ENCODE measurements at places on chromosomes 7 and 10.

DNA sequence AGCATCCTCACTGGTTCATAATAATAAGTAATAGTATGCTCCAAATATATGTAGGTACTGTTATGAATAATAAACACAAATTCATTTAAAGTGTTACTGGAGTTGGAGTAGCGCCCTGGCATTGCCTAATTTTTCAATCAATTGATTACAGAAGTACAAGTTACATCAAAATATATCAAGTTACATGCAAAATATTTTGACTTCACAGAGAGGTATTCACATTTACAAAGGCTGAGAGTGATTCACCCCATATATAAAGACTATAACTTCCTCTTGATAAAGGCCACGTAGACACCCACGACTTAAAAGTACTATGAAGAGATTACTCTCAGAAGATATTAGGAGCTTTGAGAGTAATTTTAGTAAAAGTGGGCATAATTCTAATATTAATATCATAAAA, 13.6 kb upstream of the COL17A1 start:
- no peak for DNase-seq

DNA sequence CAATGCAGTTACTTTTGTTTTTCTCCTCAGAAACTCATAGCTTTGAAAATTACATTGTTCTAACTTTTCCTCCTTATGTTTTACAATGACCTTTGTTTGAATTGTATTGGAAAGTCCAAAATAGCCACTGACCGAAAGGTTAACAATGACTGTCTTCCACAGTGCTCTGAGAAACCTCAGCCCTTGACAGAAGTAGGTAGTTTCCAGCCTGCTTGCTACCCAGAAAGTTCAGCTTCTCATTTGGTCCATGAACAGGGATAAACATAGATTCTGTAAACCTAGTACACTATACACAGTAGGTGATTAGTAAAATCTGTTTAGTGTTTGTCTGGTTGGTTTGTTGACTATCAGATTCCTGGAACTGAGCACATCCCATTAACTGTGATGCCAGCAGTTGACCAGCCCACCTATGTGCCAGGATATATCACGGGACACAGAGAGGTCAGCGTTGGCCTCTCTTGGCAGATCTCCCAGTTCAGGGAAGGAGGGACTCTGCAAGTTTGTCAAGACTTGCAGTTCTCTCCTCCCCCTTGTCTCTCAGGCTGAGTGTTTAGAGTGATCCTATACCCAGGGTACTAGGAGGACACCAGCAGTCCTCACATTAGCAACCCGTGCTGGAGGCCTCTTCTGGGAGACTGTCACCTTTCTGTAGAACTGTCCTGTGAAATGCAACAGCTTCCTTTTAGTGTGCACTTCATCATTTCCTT, 297.6 kb downstream of the ARHGAP12 start:
- no peak for DNase-seq

- peak; percentile 27 for DNase-seq
Observed at GRCh38 chr7:37007268-37007667, 283.0 kb upstream of the AOAH start.

DNA sequence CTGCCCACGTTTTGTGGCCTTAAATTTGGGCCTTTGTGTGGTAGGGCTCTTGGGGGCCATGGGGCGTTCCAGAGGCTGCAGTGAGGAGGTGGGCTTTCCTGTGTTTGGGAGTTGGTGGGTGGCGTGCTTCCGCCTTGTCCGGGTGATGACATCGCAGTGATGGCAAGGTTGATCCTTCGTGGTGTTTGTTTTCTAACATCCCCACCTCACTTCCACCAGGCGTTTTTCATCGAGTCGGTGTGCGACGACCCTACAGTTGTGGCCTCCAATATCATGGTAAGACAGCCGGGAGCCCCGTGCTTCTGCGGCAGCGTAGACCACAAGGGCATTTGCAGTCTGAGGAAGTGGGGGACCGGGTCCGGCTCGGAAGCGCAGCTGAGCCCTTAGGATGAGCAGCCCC, 14.2 kb downstream of the PFKFB3 start:
- no peak for DNase-seq

GRCh38 chr7:55733241-55734140, 129.1 kb downstream of the SEPTIN14 start:
- DNase-seq: no peak

DNA sequence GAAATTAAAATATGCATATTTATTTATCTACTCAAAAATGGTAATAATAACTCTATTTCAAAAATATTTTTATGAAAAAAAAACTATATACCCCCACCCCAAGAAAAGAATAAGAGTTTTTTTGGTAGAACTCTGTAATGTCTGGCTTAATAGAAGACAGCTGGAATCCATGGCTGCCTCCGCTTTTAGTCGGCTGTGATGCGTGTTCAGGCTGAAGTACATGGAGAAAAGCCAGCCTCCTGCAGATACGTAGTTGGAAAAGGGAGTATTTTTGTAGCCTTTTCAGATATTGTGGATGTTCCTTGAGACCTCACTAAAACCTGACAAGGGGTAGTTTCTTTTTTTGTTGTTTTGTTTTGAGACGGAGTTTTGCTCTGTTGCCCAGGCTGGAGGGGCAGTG, 10.0 kb downstream of the FOXK1 start:
- no peak for DNase-seq

DNA sequence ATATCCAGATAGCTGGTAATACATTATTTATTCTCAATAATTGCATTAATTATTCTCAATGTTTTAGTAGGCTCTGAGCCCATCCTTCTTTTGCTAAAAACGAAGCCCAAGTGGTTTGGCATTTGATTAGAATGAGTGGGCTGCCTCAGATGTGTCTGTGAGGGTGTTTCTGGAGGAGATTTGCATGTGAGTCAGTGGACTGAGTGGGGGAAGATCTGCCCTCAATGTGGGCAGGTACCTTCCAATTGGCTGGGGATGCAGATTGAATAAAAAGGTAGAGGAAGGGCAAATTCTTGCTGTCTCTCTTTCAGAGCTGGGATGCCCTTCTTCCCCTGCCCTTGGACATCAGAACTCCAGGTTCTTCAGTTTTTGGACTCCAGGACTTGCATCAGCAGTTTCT, 290.6 kb upstream of the SMIM30 start:
- no peak for DNase-seq

DNA sequence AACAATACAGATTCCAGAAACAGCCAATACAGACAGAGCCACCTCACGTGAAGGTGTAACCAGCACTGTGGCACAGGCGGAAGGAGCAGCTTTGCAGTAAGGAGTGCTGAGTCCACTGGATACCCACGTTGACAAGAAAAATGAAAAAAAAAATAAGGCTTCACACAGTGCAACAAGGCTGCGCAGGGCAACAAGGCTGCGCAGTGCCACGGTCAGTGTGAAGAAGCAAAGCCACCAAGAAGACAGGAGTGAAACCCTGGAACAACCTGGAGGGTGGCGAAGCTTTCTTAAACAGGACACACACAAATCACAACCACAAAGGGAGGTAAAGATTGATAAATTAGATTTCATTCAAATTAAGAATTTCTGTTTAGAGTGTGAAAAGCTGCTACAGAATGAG, 204.0 kb downstream of the MAD1L1 start:
- DNase-seq: no peak

DNA sequence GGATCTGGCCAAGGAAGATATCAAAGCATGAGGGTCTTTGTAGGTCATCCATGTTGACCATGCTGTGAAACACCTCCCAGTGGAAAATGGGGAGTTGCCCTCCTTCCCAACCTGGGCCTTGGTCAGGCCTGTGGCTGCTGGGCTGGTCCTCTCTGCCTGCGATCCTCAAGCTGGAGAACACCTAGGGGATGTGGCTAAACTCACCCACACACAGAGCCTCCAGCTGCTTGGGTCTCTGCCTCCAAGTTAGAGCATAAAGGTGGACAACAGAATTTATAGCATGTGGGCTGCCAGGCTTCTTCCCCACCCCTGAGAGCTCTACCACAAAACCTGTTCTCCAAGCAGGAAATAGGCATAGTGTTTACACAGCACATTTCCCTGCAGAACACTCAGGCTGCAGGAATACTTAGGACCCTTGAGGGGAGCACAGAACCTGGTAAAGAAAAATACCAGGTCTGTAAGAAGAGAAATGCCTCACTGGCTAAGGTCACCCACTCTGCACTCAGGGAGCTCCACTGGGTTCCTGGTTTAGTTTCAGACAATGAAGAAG, at the start of gene SFTPA2:
TSS of gene SFTPA2 (minus strand) at position 248 of the 550 bp plus-strand sequence. CDS start 924 bp downstream, outside the sequence.
- no peak for DNase-seq

- DNase-seq: no peak
Observed at GRCh38 chr10:114478281-114478680, 74.0 kb upstream of the AFAP1L2 start.

GRCh38 chr10:60444494-60445064, 54.9 kb upstream of the ANK3 start:
- DNase-seq: peak; percentile 11

- DNase-seq: no peak
Observed at GRCh38 chr10:122855745-122856144, 10.1 kb upstream of the CUZD1 start.

DNA sequence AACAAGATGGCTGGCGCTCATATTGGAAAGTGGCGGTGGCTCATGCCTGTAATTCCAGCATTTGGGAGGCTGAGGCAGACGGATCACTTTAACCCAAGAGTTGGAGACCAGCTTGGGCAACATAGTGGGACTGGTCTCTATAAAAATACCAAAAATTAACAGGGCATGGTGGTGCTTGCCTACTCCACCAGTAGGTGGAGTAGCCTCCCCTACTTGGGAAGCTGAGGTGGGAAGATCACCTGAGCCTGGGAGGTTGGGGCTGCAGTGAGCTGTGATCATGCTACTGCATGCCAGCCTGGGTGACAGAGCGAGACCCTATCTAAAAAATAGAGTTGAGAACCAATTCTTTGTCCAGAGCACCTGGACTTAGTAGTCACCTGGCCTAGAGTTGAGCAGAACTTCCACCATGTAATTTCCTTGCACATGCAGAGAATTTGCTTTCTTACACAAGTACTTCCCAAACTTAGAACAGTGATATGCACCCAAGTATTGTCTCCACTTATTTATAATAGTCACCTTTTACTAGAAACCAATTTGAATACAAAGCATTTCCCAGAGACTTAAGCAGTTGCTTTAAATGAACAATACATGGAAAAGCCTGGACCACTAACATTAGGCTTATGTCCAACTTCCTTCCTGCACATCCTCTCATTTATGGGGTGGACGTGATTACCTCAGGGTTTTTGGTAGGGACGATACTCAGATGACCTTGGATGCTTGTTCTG, 15.9 kb downstream of the LAMB4 start:
- DNase-seq: peak; percentile 23

DNA sequence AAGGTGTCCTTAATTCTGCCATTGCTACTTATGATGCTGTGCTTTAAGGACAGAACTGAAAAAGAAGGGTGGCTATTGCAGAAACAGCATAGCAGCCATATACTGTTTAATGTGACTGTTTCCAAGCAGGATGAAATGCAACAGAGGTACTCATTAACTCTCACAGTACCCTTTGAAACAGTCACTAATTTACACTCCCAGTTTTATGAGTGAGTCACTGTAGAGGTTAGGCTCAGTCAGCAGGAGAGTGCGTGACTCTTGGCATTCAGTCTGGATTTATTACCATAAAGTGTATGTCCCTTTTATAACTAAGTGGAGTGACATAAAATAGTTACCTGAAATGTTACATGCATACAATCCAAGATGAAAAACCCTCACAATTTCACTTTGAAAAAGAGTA, 27.7 kb downstream of the ALDH18A1 start:
- DNase-seq: peak; percentile 70

GRCh38 chr10:122494173-122494820, 32.9 kb downstream of the HTRA1 start:
- no peak for DNase-seq

DNA sequence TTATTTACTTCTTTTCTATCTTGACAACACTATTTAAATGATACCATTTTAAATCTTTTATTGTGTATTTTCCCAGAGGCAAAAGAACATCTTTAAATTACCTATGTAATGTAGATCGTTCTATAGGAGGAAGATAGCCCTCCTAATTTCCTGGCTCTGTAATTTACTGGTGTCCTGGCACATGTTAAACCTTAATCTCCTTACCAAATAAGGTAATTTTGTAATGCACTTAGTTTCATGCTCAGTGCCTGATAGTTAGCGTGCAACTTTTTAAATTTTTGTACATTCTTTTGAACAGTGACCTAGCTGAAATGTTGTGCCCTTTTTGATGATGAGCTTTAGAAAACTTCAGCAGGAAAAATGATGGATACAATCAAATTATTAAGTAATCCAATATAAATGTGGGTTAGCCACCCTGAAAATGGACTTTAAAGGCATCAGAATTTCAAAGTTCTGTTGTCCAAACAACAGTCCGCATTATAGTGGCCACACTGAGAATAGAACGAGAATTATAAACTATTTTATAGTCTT, 81.4 kb downstream of the ABCB5 start:
- DNase-seq: no peak

DNA sequence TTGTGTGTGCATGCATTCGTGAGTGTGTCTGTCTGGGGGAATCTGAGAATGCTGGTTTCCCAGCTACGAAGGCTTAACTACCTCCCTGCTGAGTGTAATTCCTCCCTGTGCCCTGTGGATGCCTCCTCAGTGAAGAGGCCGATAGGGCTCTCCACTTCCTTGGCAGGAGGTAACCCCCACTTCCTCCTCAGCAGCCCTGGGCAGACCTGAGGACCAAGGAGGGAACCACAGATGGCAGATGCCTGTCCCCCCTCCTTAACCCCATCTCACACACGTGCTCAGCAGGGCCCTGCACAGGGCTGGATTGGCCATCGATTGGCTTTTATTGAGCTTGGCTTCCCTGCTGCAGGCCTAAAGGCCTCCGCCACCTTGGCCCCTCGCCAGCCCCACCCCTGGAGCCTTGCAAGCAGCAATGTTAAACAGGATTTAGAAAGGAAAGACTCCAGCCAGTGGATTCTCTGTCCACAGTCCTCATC, 45.6 kb upstream of the LRRC4 start:
- DNase-seq: no peak

DNA sequence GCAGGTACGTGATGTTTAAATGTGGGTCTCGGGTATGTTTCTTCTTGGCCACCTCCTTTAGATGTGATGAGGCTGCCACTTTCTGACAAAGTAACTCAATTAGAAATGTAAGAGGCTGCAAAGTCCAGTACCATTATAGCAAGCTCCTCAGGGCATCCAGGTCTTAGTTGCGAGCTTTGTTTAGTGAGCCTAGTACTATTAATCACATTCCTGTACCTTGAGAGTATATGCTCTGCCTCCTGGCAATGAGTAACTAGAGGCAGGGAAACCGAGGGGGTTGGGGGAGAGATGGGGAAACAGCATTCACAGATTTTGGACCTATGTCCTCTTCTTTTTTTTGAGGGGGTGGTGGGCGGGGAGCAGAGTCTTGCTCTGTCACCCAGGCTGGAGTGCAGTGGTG, 131.8 kb downstream of the GFRA1 start:
- no peak for DNase-seq

- peak; percentile 25 for DNase-seq
Observed at GRCh38 chr10:126969310-126969709, 64.1 kb downstream of the DOCK1 start.

GRCh38 chr7:11130601-11131000, 156.9 kb downstream of the PHF14 start:
- no peak for DNase-seq

- no peak for DNase-seq
Observed at GRCh38 chr7:55515569-55516279, 56.6 kb downstream of the VOPP1 start.

DNA sequence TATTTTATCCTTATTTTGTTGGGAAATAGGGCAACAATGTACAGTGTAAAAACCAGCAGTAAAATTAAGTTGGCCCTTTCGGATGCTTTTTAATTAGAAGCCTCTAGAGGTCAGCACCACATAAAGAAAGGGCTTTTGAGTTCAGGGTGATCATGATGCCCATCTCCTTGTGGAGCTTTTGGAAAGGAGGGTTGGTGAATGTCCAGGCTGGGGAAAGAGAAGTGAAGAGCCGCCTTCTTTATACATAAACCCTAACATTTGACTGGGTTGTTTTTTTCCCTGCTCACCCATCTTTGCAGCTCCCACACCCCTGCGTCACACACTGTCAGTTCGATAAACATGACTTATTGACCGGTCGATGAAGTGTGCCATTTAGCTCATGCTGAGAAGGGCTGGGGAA, 29.8 kb downstream of the MTURN start:
- peak; percentile 83 for DNase-seq
